ENCODE measurements at places on chromosomes 2 and 18.

DNA sequence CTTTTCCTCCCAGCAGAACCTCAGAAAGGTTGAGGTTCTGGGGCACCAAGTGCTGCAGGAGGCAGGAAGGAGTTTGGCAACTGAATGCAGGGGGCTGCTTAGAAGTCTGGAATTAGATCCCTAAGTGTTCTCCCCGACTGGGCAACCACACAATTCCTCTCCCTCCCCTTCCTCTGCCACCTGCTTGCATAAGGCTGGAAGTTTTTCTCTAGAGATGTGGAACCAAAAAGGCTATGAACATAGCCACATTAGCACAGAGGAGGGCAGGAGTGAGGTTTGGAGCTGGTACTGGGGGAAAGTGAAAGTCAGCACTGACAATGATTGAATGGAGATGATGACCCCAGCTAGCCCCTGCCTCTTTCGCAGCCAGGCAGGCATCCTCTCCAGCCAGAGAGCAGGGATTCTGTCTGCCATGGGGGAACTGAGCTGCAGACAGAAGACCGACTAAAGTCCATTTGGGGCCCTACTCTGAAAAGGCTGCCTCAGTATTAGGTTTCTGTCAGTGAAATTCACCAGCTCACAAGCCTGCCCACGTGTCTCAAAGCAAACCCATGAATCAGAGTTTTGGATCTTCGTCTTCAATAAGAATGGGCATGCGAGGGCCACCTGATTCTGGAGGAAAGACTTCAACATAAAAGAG is 87.9 kb upstream of the ITGA6 start:
- peak; percentile 4 for DNase-seq

DNA sequence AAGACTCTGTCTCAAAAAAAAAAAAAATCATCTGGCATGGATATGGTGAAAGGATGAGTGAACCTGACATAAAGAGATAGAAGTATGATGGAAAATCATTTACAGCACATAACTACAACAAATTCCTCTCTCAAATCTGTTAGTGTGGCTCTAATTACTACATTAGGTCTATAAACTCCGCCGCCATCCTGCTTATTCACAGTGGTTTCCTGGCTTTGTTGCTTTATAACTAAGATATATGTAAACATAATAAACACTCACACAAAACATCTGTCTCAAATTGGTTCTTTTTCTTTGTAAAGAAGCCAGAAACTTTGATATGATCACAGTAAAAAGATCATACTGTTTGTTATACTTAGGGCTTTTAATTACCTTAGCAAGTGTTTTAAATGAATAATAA is 412.6 kb upstream of the FAM98A start:
- no peak for DNase-seq

- DNase-seq, result no peak
Measured at GRCh38 chr18:23627321-23627720, 35.4 kb downstream of the ANKRD29 start.

DNA sequence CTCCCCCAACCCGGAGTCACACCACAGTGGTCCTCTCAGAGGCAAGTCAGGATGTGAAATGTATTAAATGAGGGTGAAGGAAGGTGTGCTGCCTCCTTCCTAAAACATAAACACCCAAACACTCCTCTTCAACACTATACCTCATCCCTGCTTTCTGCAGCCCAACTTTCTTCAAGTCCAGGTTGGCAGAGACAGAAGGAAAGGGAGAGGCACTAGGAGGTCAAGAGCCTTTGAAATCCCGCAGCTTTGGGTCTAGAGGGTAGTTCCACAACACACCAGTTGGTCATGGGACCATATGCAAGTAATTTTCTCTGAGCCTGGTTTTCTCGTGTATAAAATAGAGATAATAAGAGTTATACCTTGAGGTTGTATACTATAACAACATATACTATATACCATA is 38.4 kb downstream of the FIGN start:
- DNase-seq, result no peak

- DNase-seq, result no peak
Measured at GRCh38 chr18:49486606-49486952, 455 bp downstream of the C18orf32 start.

GRCh38 chr2:127568128-127568527 is 32.6 kb downstream of the MYO7B start:
- DNase-seq, result no peak

DNA sequence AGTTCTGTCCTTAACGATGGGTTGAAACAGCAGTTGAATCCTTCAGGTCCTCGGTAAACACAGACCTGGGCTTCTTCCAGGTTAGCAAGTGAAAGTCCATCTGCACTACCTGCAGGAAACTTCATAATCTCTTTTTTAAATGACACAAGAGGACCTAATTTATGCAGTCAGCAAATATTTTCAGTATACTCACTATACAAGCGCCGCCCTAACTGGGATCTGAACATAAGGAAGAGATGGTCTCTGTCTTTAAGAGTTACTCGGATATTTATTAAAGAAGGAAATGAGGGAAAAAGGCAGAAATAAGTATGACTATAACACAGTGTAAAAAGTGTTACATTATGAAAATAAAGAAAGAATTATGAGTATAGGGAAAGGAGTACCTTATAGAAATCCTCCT is 103.3 kb downstream of the NBAS start:
- DNase-seq, result no peak

DNA sequence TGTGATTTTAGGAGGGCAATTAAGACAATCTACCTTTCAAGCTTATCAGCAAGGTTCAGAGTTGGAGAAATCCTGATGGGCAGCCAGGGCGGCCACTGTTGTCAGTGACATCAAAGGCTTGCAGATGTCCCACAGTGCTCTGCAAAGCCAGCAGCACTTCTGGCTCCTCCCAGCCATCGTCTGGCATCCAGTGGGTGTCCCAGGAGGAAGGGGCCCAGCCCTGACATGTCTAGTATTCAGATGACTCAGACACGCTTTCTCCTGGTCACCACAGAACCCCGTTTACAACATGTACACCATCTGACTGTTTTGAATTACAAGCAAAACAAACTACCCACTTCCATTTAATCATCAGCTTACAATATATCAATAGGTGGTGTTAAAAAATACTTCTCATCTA is 61.4 kb downstream of the CYRIA start:
- no peak for DNase-seq

DNA sequence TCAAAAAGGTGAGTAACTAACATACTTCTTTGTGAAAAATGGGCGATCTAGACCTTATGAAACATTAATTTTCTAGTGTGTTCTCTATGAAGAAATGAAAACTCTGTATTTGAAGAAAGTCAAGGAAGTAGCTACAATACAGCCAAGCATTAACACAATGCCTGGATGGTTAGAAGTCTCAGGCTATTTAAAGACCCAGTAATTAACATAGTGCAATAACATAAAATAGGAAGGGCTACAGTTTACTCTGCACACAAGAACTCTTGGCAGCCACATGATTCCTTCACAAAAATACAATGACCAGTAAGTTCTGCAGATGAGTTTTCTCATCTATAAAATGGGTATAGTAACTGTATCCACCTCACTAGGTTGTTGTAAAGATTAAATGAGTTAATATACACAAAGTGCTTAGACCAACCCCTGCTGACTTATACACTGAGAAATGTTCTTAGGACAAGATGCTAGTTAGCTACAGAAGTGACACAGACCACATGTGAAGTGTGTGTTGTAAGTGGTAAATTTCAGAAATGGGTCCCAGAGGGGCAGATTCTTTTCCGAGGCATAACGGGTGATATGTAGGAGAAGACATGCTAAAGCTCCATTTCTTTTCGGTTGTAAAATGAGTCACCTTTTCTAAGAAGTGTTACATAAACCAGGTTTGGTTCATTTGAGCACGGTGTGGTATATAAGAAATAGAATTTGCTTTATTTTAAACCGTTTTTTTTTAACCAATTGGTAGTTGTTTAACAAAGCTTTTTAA is 61.8 kb downstream of the CXCR4 start:
- peak; percentile 31 for DNase-seq

GRCh38 chr18:74249181-74249968 is 42.4 kb downstream of the CYB5A start:
- DNase-seq, result no peak

- no peak for DNase-seq
Measured at GRCh38 chr2:138042311-138042710, 78.0 kb downstream of the HNMT start.

GRCh38 chr2:117980783-117981676 is 32.8 kb downstream of the CCDC93 start:
- no peak for DNase-seq

All from CD4-positive, alpha-beta T cell treated with Interleukin-10 for 1 hour (primary cell).